B cell (primary cell): ENCODE measurements at places on chromosomes 11 and 22. TPM values are rescaled to one million over a fixed set of nuclear protein-coding genes. Genes with fewer than 3 reads are reported as not detected.

- H3K4me3 ChIP-seq, result no peak overlapping the region
- H3K27me3 ChIP-seq, result no peaks in the 10 kb centered on the region
- peaks cover 96% of the 10 kb centered on the region for H3K36me3 ChIP-seq
- no peak for DNase-seq
Observed at GRCh38 chr22:24164940-24165339, 16.3 kb upstream of the SUSD2 start.

DNA sequence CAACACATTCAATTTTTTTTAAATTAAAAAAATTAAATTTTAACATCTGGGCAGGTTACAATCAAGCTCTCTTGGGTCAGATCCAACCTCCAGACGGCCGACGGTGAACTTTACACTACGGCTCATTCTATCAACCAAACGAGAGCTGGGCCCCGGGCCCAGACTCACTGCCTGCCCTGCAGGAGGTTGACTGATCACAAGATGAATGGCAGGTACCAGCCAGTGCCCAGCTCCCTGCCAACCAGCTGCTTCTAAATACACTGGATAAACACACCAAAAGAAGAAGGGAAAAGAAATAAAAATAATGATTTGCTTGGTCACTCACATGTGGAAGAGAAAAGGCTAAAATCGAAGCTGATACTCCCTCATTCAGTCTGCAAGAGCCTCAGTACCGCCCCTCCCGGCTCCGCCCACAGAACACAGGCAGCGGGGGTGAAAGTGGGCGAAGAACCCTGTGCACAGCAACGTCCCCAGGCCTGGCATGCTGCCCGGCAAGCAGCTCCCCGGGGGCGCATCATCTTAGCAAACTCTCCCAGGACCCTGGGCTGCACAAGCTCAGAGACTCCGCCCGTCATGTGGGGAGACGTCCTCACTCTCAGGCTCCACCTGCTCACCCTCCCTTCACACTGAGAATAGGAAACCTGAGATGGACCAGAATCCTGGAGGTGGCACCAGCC is 303.4 kb downstream of the SHANK2 start:
- no peaks in the 10 kb centered on the region for H3K36me3 ChIP-seq
- H3K27ac ChIP-seq, result no peak overlapping the region
- no peaks in the 10 kb centered on the region for H3K4me1 ChIP-seq
- no peak overlapping the region for H3K4me3 ChIP-seq
- no peaks in the 10 kb centered on the region for H3K27me3 ChIP-seq

DNA sequence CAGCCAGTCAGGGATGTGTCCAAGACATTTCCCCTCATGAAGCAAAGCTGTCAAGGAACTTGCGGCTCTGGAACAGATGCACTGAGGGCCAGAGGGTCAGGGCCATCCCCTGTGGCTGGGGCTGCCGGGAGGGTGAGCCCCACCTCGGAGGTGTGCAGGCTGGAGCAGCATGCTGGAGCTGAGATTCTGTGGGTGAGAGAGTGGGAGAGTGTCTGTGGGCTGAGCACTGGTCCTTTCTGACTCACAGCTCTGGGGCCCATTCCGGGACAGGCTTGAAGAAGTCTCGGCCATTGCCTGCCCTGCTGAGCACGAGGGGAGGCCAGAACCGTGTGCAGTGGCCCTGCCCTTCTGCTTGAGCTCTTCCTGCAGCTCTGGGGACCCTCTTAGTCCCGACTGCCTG is 2.1 kb downstream of the OMP start:
- no peaks in the 10 kb centered on the region for H3K4me1 ChIP-seq
- H3K36me3 ChIP-seq, result no peaks in the 10 kb centered on the region
- H3K4me3 ChIP-seq, result no peak overlapping the region
- no peak overlapping the region for H3K27ac ChIP-seq
- DNase-seq, result no peak

DNA sequence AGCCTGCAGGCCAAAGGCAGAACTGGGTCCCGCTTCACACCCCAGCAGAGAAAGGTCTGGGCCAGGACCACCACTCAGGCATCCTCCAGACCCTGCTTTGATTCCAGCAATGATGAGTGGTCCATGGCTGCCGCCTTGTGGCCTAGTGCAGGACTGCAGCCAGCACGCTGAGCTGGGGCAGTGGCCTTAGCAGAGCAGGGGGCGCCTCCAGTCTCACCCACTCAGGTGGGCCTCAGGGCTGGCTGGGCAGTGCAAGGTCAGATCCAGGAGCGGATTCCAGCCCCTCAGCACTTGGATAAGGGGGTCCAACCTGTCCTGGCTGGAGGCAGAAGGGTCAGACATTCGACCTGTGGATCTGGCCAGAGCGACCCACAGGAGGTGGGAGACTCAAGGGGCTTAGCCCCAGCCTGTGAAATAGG is 9.6 kb upstream of the PDE2A start:
- H3K4me1 ChIP-seq, result no peaks in the 10 kb centered on the region
- peak; percentile 76 for DNase-seq

DNA sequence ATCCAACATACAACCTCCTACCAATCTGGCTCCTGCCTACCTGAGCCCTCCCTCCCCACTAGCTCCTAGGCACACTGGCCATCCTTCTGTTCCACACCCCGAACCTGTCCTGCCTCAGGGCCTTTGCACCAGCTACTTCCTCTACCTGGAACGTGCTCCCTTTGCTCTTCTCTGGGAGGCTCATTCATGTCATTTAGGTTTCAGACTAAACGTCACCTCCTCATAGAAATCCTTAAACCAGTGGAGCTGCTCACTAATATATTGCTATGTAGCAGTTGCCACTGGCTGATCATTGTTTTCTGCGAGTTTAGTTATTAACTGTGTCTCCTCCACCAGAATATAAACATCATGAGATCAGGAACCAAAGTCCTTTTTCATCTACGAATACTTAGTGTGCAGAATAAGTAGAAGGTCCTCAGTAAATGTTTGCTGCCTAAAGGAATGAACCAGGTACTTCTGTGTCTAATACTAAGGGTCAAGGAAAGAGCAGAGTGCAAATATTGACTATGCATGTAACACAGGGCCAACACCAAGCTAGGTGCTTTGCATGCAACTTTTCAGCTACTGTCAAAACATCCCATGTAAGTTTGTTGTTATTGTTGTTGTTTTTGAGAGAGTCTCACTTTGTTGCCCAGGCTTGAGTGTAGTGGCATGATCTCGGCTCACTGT is 277.6 kb upstream of the SYN3 start:
- H3K4me1 ChIP-seq, result no peaks in the 10 kb centered on the region
- no peak overlapping the region for H3K27ac ChIP-seq
- no peak for DNase-seq

DNA sequence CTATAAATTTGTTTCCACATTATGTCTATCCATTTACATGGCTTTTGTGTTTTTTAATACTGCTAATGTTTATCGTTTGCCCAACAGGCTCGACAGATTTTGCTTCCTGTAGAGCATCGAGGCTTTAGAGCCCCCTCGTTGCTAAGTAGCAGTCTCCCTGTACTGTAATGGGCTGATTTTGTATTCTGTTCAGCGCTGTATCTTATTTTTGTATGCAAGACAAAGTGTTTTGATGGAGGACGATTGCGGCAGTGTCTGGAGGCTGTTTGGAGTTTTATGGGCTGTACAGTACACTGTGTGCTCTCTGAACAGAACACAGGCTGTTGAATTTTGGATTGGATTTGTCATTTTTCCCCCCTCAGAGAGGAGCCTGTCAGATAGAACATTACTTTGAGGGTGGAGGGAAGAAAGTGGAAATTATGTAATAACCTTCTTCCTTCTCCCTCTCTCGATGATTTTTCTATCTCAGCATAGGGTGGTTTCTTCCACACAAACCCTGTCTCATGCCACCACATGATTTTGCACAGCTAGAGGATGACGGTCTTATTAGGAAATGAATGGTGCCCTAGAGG is 104.4 kb downstream of the ZBTB16 start:
- H3K27me3 ChIP-seq, result no peaks in the 10 kb centered on the region
- H3K4me1 ChIP-seq, result peaks cover 84% of the 10 kb centered on the region
- H3K4me3 ChIP-seq, result no peak overlapping the region
- H3K36me3 ChIP-seq, result no peaks in the 10 kb centered on the region

- H3K4me3 ChIP-seq, result no peak overlapping the region
- no peak overlapping the region for H3K27ac ChIP-seq
- no peaks in the 10 kb centered on the region for H3K4me1 ChIP-seq
Observed at GRCh38 chr11:113464416-113464815, 10.8 kb downstream of the DRD2 start.

Gene MMP3
- not detected in 2 replicates for total RNA-seq

Gene TBX10
- total RNA-seq, result not detected in 2 replicates
